ENCODE measurements at places on chromosomes 11 and 22. TPM values are rescaled to one million over a fixed set of nuclear protein-coding genes. Genes with fewer than 3 reads are reported as not detected.

OR2D2 gene
- 0.28 TPM for total RNA-seq

CYP2D6 gene
- 10.0 TPM for total RNA-seq

NOX4 gene
- 0.65 TPM for total RNA-seq

RAB39A gene
- total RNA-seq = 1.4 TPM

SNX32 gene
- 9.4 TPM for total RNA-seq

CSRP3 gene
- not detected for total RNA-seq

TUBA8 gene
- 2.7 TPM for total RNA-seq

OR51B5 gene
- total RNA-seq = not detected

MICALL1 gene
- total RNA-seq = 28.6 TPM

- no peak for DNase-seq
These were observed 23.4 kb upstream of the CELSR1 start for GRCh38 chr22:46560696-46561295.

DNA sequence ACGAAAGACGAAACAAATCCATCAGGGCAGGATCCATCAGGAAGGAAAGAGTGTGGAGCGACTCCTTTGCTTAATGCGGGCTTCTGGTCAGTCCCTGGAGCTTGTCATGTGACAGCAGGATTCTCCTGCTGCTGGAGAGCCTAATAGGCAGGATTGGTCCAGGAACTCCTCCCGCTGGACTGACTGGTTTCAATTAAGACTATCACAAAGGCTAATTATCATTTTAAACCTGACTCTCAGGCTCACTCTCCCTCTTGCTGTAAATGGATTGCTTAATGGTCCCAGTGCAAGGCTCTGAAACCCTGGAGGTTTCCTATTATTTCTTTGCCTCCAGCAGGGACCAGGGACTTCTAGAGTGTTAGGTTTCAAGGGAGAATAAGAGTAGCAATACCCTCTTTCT lies 493.8 kb downstream of the NTM start:
- DNase-seq = no peak

- no peak for DNase-seq
These were observed 97.8 kb downstream of the SCN3B start for GRCh38 chr11:123556633-123557032.

DNA sequence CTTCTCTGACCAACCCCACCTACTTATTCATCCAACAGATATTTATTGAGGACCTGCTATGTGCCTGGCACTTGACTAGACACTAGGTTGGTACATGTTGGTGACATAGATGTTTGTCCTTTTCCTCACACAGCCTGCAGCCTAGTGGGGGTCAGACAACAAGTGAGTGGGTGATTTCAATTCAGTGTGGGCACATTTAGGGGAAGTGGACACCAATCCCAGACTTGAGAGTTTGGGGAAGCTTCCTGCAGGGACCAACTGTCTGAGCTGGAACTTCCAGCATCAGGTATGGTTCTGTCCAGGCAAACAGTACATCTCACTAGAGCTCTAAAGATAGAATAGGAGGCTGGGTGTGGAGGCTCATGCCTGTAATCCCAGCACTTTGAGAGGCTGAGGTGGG lies 5.8 kb upstream of the BCL9L start:
- no peak for DNase-seq

GRCh38 chr22:44330188-44330743 lies 17.5 kb upstream of the SHISAL1 start:
- DNase-seq = no peak
